Hematopoietic multipotent progenitor cell treated with erythropoietin and hydrocortisone succinate and interleukin-3 and kit ligand, for 4 days (in vitro differentiated cells): ENCODE measurements at places on chromosomes 11 and 22.

DNA sequence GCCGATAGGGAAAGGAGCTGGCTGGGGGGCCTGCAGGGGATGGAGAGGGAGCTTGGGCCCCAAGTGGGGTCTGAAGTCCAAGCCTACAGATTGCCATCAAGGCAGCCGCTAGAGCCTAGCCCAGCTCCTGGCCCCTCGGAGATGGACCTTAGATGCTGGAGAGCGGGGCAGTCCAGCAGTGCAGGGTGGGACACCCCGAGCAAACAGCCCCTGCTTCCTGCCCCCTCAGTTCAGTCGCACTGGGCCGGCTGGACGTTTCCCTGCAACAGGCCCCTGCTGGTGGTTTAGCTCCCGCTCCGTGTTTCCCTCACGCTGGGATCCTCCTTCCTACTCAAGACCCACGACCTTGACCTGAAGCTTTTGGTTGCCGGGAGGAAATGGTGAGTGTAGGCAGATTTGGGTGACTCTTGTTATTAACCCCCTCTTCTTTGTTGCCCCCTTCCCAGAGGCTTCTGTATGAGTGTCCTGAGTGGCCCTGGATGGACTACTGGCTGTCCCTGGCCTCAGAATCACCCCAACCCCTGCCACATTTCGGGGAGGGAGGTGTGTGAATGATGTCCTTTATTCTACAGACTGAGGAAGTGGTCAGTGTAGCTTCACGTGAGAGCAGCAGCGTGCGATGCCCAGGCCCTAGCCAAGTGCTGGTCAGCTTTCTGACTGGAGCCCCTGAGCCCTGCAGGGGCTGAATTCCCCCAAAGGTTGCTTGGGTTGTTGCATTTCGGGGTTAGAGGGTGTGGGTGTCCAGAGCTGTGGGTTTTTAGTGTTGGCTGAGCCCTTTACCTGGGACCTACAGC lies 2.7 kb downstream of the ST3GAL4 start:
- no peak for DNase-seq

- no peak for DNase-seq
Measured at GRCh38 chr11:62926680-62927455, 5.7 kb upstream of the CHRM1 start.

- no peak for DNase-seq
Measured at GRCh38 chr11:64281957-64282770, 2.3 kb downstream of the BAD start.

DNA sequence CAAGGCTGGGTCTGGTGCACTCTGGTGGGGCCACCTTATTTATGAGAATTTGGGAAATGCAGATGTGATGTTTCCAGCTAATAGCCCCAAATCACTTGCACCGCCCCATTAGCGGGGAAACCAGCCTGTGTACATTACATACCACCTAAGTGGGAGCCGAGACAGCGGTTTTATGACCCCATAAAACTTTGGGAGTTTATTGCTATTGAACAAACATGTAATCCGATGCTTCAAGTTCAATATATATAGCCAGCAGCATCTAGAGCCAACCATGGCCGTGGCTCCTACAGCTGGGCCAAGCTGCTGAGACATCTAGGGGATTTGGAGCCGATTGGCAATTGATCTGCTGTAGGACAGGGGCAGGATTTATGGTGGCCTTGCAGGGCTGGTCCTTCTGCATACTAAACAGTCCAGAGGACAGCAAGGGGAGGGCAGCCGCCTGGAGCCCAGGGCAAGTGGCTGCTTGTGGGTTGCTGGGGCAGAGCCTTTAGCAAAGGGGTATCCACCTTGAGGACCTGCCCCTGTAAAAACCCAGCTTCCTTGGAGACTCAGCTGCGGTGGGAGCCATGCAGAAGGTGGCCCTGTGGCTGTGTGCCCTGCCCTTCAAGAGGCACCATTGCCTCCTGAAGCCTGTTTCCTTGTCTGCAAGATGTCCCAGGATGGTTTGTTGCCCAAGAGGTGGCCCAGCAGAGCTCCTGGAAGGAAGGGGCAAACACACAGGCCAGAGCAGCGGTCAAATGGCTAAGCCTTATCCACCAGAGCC lies 47.9 kb upstream of the CCDC188 start:
- no peak for DNase-seq

- peak; percentile 87 for DNase-seq
Measured at GRCh38 chr22:32265882-32266767, 11.0 kb upstream of the SLC5A4 start.

GRCh38 chr22:46009730-46010129 lies 32.8 kb upstream of the WNT7B start:
- DNase-seq: no peak

DNA sequence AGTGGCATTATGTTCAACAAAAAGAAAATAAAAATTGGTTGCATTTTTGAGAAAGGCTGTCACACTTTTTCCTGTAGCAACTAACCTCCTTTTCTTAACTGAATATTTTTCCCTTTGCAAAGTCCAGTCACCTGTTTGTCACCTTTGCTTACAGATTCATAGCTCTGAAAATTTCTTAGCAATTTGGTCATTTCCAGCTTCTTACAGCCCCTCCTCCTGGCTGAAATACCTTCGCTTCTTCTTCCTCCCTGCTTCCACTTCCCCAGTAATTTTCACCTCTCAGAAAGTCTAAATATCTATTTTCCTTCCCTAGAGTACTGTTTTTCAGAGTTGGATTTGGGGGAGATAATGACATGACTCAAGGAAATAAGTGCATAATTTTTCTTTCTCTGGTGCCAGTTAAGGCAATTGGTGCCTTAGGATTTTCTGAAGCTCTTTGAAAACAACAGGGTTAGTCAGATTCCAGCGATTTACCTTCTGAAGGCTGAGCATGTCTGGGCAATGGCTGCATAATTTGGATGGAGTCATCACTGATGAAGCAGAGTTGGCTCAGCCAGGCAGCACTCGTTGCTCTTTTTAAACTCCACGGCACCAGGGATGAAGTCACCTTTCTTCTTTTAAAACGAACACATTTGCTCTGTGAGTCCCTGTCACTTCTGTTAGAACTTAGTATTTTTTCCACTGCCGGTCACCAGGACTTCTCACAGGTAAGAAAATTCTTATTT lies 62.1 kb upstream of the AMOTL1 start:
- DNase-seq: no peak

- no peak for DNase-seq
Measured at GRCh38 chr11:24298146-24298545, 198.7 kb upstream of the LUZP2 start.
